ENCODE measurements at places on chromosomes 2 and 18.

DNA sequence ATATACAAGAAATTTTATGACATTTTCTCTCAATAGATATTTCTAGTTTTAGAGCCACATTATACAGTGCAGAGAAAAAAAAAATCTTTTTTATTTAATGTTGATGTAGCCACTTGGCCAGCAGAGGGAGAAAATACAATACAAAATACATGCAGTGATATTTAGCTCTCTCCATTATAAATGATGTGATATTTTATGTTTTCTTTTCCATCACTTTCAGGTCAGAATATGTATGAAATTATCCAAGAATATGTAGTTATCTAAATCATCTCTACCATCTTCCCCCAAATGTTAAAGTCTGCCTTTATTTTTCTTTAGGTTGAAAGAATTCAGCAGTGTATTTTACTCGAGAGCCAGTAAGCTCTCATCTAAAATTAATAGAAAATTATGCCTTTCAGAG lies 533.6 kb upstream of the FSHR start:
- DNase-seq: no peak

GRCh38 chr2:166282154-166282553 lies 93.6 kb downstream of the SCN9A start:
- no peak for DNase-seq

DNA sequence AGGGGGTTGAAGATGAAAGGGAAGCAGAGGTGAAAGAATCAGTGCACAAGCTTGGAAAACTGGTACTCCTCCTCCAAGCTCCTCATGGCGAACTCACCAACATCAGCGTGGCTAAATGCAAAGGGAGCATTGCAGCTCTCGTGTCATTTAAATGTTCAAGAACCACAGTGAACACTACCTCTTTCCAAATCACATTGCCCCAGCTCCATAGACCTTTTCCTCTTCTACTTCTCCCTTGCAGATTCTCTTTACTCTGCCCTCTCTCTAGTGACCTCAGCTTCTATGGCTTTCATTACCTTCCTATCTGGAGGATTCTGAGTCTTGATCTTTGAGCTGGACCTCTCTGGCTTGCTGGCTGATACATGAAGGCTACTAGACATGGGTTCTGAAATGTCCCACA lies 14.3 kb downstream of the EPB41L3 start:
- no peak for DNase-seq

GRCh38 chr18:75226286-75226955 lies 15.8 kb downstream of the TSHZ1 start:
- DNase-seq: no peak

- peak; percentile 19 for DNase-seq
Measured at GRCh38 chr2:162164802-162165201, 12.8 kb upstream of the GCG start.

GRCh38 chr2:2656115-2657011 lies 325.3 kb upstream of the MYT1L start:
- DNase-seq: no peak

All from AG08396 (cell line).